ENCODE measurements at places on chromosomes 6 and 20.
A peak's percentile ranks its signal among the peaks of the same experiment; 100 is the strongest.

DNA sequence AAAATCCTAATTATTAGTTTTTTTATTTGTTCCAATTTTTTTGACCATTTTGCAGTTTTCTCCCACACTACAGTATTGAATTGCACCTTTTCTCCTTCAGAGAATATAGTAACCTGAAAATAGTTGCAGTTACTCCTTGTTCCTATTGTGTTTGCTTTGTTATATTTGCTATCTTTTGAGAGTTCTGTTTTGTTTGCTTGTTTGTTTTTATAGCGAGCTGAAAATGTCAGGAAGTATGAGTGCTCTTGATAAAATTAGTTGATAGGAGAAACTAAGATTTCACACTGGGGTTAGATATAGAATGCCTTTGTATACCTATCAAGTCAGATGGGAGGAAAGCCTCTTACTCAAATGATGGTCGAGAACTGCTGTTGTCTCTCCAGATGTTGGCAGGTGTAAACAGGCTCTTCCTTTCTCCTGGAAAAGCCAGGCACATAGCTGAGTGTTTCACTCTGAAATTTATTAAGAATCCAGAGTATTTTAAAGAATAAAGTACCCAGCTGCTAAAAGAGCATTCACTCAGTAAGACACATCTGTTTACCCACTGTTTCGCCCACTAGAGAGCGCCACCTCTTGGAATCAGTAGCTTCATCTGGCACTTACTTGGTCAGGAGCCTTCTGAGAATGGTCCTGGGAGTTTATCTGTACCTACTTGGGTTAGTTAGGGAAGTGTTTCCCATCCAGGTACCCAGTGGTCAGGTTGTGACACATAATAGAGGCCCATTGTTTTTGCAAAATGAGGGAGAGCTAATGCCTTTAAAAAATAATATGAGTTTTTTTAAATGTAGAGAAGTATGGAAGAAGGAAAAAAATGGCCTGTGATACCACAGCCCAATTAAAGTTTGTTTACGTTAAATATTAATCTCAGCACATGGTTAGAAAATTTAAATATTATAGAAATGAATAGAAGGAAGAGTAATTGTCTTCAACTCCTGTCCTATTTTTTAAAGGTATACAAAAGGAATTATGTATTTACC is 11.2 kb downstream of the NT5DC1 start:
- DNase-seq = no peak

DNA sequence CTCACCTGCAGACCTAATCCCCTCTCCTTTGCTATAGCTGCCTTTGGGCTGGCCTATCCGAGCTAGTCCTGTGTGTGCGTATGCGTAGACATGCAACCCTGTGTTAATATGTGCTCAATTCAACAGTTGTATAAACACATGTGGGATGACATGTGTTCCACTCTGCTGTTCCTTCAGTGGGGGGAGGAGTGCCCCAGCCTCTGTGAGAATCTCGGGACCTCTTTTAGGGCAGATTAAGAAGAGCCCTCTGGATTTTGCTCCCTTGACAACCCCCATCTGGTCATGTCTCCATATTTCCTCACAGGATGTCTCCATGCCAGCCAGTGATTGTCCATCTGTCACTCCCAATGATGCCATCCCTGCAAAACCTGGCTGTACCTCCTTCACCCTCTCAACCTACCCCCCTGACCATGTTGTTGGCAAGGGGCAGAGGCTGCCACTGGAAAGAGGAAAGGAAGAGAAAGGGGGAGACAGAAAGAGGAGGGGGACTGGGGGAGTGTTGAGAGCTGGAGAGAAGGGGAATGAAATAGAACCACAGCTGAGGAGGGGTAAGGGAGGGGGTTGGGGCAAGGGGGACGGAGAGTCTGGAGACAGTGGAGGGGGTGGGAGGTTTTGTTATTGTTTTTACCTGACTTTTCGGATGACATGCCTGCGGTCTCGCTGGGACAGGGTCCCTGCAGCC is 417 bp downstream of the PRRT1 start:
- DNase-seq = no peak

GRCh38 chr20:32387252-32387651 is 29.1 kb downstream of the ASXL1 start:
- peak; percentile 20 for DNase-seq

DNA sequence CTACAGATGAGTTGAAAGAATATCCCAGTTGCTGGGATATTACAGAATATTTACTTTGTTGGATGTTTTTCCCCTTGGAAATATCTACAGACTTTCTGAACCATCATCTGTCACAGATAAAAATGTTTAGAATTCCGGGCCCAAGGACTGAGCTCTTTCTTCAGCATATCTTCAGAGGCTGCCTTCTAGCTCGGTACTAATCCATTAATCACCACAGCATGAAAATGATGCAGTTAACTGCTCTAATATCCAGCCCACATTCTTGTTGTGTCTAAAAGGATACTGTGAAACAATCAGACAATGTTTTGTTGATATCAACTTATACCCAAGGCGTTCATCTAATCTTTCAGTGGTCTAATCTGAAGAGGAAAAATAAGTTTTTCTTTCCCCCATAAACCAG is 247.4 kb downstream of the TBC1D32 start:
- DNase-seq = no peak

- no peak for DNase-seq
Measured at GRCh38 chr20:17467120-17467655, 64.0 kb downstream of the BFSP1 start.

- no peak for DNase-seq
Measured at GRCh38 chr20:38135271-38135650, 29.8 kb downstream of the TGM2 start.

DNA sequence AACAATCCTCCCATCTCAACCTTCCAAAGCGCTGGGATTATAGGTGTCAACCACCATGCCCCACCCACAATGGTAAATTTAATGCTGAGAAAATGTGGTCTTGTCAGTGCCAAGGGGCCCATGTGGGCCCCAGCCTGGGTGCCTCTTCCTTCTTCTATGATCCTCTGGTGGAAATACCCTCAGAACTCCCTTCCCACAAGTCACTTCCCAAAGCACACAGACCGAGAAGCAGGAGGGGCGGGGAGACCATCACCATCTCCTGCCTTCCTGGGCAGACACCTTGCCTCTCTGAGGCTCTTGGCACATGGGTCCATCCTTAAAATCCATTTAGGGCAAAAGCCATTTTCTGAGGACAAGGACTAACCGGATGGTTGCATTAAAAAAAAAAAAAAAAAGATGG is 59.0 kb downstream of the NOL4L start:
- DNase-seq = no peak

DNA sequence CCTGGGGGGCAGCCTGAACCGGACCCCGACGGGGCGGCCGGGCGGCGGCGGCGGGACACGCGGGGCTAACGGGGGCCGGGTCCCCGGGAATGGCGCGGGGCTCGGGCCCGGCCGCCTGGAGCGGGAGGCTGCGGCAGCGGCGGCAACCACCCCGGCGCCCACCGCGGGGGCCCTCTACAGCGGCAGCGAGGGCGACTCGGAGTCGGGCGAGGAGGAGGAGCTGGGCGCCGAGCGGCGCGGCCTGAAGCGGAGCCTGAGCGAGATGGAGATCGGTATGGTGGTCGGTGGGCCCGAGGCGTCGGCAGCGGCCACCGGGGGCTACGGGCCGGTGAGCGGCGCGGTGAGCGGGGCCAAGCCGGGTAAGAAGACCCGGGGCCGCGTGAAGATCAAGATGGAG is 636 bp downstream of the SRF start:
- peak; percentile 33 for DNase-seq

GRCh38 chr6:89291256-89291819 is 23.8 kb downstream of the GABRR2 start:
- no peak for DNase-seq
